ENCODE measurements at places on chromosomes 11 and 22.

- no peak for DNase-seq
These were observed 11.2 kb downstream of the OR8D1 start for GRCh38 chr11:124302347-124303125.

GRCh38 chr11:70262951-70263350 lies 7.5 kb upstream of the PPFIA1 start:
- no peak for DNase-seq

- no peak for DNase-seq
These were observed 54.0 kb downstream of the ZBTB44 start for GRCh38 chr11:130260742-130261141.

DNA sequence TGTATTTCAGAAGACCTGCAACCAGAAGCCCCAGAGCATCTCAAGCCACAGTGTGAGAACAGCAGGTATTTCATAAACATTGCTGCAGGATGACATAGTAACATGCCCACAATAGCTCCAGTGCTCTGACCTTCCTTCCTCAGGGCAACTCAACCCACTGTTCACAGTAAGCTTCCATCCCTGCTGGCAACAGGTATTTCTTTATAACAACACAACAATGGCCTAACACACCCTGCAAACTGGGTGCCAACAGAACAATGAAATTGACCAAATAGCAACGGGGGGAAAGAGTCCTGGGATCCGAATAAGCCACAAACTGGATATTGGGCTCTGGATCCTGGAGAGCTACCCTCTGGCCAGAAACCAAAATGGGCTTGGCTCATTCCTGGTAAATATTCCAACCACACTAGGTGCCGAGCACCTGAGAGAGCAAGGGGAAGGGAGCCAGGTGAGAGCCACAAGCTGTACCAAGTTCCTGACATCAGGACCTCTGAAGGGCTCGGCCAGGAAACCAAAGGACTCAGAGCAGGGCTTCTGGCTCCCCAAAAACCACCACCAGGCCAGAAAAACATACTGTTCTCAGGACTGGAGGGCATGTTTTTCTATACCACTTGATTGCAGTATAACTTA lies 99.5 kb downstream of the MICAL3 start:
- no peak for DNase-seq

DNA sequence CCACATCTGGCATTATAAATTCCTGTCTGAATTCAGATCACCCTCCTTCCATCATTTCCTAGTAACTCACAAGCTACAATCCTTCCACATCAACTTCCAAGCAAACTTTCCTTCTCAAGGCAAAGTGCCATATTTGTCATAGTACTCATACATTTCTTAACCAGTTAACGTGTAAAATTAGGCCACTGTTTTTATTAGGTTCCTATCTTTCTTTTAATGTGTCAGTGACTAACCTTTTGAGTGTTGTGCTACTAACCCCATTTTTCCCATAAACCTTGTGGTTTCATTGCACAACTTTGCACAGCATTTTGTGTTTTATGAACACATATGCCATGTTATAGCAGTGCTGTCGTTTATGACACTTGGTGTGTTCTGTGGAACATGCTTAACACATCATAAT lies 90.1 kb downstream of the KIF18A start:
- DNase-seq = no peak

GRCh38 chr11:58193391-58193790 lies 4.5 kb downstream of the OR9Q2 start:
- DNase-seq = no peak

- no peak for DNase-seq
These were observed 139.1 kb upstream of the BDNF start for GRCh38 chr11:27839226-27839913.

- DNase-seq = no peak
These were observed 22.1 kb downstream of the SRPRA start for GRCh38 chr11:126246636-126247035.

DNA sequence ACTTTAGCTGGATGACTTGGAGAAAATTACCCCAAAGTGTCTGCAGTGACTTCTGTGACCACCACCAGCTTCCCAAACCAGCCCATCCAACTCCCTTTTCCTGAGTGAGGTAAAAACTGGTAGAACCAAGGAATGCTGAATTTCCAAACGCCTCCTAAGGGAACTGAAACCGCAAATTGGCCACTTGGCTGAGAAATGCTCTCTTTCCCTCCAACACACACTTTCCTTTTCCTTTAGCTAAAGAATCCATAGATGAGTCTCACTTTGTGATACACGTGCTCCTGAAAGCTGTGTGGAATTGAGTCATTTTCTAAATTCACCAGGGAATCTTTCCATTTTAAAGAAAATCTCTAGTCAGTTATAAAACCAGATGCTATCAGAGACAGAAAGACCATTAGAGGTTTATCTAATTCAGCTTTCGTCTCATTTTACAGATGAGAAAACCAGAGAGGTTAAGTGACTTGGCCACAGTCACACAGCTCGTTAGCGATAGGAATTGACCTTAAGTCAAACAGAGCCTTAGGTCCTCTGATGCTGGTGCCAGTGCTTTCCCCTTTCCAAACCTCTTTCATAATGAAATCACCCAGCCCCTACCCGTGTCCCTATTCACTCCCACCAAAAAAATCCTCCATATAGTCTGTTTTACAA lies 137.2 kb downstream of the COMMD9 start:
- DNase-seq = no peak

GRCh38 chr22:48301421-48301820 lies 1526.3 kb downstream of the BRD1 start:
- DNase-seq = no peak

- no peak for DNase-seq
These were observed 29.8 kb downstream of the SGSM3 start for GRCh38 chr22:40400159-40400558.

DNA sequence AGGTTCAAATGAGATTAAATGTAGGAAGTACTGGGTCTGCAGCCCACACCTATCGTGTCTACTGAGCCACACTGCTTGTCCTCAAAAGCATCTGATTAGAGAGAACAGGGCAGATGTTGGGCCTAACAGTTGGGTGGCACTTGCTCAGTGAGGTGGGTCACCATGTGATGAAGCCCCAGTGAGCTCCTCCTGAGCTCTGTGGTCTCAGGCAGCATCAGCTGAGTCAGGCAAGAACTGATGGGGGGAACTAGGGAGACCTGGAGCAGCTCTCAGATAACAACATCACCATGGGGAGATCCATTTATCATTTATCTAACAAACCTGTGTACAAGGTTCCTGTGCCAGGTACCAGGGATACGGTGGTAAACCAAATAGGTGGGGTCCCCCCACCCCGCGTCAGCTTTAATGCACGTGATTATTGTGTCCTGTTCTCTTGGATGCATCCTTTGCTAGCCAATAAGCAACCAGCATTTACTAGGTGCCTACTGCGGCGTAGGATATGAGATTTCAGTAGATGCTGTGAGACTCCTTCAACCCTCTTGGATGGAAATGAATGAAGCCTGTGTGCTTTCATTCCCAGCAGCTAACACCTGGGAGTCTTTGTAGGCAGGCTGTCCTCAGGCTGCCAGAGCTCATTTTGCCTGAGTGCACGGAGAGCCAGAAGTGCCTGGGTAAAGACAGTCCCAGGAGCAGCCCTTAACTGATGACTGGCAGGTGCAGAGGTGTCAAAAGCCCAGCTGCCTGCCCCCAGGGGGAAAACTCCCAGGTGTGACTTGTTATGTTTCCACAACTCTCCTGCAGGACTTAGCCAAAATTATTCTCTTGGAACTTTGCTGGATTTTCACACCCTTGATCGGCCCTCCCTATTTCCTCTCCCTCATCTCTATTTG lies 73.6 kb upstream of the NARS2 start:
- DNase-seq = no peak

DNA sequence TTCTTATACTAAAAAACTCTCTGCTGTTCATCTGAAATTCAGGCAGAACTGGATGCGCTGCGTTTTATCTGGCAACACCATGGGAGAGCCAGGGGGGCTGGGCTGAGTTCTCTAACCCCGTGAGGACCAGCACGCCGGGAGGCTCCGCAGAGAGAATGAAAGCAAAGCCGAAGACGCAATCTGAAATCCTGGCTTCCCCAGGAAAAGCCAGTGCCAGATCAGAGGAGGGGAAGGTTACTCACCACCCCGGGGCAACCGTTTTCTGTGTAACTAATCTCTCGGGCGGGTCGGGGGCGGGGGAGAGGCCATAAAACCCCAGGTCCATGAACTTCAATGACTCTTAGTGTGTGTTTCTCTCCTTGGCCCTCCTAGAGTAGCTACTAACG lies 99.4 kb downstream of the SHANK2 start:
- no peak for DNase-seq

DNA sequence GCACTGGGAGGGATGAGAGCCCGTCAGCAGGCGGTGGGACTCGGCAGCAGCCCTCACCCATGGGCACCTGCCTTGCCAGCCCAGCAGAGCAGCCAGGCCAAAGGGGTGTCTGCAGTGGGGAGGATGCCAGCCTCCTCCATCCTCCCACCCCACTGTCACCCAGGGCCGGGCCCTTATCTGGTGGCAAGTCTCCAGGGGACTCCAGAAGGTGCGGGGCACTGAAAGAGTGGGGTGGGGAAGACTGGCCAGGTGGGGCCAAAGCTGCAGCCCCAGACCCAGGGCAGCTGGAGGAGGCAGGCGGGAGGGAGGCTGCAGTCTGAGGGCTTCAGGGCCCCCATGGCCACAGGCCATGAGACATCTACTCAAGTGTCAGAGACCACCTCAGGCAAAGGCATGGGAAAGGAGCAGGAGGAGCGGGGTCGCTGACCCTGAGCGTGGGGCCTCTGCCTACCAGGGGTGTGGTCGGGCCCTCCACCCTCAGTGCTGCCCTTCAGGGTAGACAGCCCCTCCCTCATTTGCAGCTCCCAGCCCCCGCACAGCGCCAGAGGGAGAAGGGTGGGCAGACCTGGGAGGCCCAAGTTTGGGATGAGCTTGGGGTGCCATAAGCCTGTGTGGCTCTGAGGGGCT lies 3.5 kb downstream of the DGCR6L start:
- no peak for DNase-seq

DNA sequence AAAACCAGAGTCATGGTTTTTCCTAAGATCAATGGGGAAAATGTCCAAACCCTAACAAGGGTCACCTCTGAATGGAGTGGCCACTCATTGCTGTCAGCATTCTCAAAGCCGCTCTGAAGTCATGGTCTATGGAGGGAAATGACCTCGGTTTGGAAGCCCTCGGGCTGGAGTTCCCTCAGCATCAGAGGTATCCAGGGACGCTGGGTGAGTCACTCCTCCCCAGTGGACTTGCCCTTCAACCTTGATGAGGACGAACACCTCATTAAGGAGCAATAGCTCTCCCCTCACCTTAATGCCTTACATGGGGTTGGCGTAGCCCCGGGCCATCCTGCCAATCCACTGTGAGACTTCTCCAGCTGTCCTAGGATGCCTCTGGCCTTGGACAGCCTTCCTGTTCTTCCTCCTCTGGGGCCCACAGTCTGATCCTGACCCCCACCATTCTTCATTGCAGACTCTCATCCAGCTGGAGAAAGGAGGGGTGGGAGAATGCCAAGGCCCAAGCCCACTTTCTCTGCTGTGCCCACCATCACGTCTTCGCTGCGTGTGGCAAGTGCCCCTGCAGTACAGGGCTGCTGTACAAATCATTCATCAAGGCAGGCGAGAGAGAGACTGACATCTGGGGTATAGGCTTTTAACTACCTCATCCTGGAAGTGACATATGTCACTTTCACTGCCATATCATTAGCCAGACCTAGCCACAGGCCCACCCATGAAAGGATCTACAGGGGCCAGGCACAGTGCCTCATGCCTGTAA lies 25.4 kb upstream of the MYH9 start:
- no peak for DNase-seq

DNA sequence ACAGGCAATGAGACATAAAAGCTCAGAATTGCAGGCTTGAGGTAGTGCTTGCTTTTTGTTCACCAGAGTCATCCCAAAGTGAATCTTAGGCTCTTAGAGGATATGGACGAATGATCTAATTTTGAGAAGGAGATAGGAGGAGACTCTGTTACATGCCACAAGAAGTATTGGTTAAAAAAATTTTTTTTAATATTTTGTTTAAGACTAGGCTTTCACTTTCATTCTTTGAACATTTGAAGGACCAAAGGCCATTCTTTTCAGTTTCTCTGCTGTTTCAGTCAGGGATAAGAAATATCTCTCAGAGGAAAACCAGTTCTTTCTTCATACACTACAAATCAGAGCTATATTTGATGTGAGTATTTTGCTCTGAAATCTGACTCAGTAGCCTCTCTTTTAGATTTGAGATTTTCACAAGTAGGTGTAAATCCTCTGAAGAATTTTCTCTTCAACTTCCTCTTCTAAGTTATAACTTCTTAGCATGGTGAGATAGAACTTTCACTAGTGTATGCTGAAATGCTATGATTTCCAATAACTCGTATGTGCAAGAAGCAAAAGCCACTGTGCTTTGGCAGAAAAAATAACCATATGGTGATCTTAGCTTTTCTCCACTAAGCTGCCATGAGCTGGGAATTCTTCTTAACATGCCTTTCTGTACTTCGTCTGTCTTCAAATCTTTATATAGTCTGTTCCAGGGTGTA lies 24.1 kb upstream of the FAM181B start:
- no peak for DNase-seq

- DNase-seq = no peak
These were observed 3.6 kb upstream of the MED15 start for GRCh38 chr22:20503816-20504215.

- no peak for DNase-seq
These were observed 10.4 kb upstream of the MPEG1 start for GRCh38 chr11:59223177-59223576.

- DNase-seq = no peak
These were observed 377.6 kb downstream of the CADM1 start for GRCh38 chr11:115126515-115127208.

DNA sequence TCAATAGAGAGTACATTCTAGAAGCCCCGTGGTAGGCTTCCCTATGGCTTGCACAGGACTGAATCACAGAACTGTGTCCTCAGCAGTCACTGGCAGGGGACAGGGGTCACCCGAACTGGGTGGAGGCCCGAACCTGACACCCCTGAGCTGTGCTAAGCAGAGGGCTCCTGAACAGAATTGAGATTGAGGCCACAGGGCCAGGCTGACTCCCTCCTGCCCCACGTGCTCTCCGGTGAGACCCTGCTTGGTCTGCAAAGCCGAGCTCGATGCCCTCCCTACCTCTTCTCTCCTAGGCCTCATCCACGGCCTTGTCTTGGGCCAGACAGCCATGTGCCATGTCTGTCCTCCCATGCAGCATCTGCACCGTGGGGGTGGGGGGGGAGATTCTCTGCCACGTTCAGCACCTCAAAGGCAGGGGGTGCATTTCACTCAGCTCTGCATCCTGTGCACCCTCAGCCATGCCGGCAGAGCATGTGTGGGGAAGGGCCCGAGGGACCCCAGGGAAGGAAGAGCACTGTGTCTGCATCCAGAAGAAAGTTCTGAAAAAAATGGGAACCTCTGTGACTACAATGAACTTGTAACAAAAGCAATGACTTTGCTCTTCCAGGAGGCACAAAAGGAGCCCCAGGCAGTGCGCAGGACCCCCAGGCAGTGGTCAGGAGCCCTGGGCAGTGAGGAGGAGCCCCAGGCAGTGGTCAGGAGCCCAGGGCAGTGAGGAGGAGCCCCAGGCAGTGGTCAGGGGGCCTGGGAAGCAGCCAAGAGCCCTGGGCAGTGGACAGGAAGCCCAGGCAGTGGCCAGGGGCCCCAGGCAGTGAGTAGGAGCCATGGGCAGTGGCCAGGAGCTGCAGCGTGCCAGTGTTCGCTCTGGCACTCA lies 76.7 kb upstream of the SEPTIN5 start:
- DNase-seq = no peak

Data from stimulated activated CD8-positive, alpha-beta memory T cell treated with anti-CD3 and anti-CD28 coated beads, Interleukin-12 subunit alpha, Interleukin-12 subunit beta, amount 100 ng/mL, for 1 hour (primary cell).